ENCODE measurements at places on chromosomes 1 and 21.

GRCh38 chr1:203794764-203795440 is 521 bp upstream of the ZBED6 start:
- no peak for DNase-seq

GRCh38 chr1:63033211-63033610 is 249.3 kb downstream of the ATG4C start:
- DNase-seq, result no peak

GRCh38 chr1:246131095-246131494 is 376.0 kb downstream of the SMYD3 start:
- no peak for DNase-seq

DNA sequence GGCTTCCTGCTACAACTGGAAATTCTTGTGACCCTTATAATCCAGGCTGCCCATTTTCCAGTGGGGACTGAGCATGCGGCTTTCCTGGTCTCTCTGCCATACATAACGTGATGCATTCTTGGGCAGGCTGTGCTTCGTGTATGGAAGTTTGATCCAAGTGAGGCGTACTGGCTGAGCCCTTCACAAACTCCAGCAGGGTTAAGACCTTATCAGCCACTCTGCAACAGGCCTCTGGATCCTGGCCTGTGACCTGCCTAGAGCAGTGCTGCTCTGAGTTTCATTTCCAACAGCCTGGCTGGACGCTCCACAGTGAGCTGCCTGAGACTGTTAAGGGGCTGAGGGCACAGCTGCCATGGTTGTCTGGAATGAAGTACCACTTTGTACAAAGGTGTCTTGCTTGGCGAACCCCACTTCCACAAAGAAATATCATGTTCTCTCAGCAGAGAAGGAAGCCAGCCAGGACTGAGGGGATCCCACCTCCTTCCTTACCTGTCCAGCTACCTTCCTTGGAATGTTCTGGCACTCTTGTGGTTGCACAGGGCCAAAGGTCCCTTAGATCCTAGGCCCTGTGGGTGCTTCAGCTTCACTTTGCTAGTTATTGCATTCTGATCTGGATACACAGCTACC is 28.5 kb upstream of the XPR1 start:
- DNase-seq, result no peak

GRCh38 chr1:93629101-93630059 is 52.3 kb downstream of the BCAR3 start:
- peak; percentile 81 for DNase-seq

GRCh38 chr21:37463083-37463801 is 96.7 kb downstream of the DYRK1A start:
- DNase-seq, result peak; percentile 59

DNA sequence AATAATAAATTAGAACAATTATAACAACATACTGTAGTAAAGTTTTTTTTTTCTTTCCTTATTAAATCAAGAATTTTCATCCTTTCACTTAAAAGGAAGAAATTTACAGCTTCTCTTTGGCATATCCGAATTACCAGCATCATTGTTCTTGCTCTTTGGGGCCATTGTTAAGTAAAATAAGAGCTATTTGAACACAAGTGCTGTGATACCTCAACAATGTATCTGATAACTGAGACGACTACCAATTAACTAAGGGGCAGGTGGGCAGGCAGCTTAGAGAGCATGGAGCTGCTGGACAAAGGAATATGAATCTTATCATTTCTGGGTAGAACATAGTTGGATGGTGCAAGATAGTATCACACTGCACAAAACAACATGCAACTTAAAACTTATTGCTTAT is 719.9 kb upstream of the TMPRSS15 start:
- DNase-seq, result no peak

DNA sequence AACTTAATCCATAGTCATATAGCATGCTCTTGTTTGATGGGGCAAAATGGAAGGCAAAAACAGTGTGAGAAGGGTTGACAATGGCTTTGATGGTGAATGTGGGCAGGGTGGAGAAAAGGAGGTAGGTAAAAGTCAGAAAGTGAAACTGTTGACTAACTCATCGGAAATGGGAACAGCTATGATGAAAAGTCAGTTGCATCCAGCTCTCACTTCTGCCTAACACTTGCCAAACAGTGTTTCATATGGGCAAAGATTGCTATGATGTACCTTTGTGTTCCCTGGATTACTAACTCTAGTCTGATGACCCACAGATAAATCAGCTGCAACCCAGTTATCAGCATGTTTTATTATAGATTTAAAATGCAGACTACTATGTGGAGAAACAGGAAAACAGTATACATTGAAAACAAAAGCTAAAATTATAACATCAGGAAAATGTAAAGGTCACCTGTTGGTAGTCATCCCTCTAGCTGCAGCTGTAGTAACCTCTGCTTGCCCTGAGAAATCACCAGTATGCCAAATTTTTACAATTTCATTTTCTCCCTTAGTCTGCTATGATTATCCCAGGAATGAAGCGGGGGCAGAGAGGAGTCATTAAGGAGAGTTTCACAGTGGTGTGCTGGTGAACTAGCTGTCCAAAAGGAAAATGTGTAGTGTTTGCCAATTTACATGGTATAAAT is 11.7 kb downstream of the TNFSF18 start:
- no peak for DNase-seq

DNA sequence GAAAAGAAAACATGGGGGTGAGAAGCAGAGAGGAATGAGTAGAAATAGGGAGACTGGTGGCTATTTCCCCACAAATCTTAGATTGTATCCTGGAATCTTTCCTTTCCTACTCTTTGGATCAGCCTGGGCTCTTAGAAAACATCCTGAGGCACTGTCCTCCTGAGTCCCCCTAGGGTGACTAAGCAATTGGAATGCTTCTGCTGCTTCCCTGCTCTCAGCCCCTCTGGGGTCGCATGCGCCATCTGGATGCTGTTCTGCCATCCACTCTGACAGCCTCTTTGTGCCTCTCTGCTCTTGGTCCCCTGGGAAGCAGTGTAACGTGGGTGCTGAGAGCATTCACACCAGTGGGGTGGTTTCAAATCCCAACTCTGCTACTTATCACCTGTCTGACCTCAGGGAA is 443.0 kb downstream of the SIPA1L2 start:
- no peak for DNase-seq

GRCh38 chr1:230065571-230065970 is 1.5 kb upstream of the GALNT2 start:
- no peak for DNase-seq

GRCh38 chr21:36247316-36248010 is 72.5 kb upstream of the MORC3 start:
- DNase-seq, result no peak

- DNase-seq, result no peak
Observed at GRCh38 chr1:14482784-14483450, 115.6 kb upstream of the KAZN start.

DNA sequence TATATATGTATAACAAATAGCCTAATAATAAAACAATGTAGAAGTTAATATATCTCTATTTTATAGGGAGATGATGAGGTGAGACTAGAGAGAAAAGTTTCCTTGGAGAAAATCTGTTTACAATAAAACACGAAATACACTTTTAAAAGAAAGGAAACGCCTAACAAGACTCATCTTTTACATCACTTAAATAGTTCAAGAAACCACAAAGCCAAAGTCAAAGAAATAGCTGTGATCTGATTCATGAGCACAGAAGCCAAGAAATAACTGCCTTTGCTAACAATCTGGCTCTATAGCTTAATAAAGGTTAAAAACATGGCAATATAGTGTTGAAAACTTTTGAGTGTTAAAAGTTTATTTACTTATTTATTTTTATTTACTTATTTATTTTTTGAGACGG is 61.5 kb downstream of the TOR3A start:
- DNase-seq, result peak; percentile 97

DNA sequence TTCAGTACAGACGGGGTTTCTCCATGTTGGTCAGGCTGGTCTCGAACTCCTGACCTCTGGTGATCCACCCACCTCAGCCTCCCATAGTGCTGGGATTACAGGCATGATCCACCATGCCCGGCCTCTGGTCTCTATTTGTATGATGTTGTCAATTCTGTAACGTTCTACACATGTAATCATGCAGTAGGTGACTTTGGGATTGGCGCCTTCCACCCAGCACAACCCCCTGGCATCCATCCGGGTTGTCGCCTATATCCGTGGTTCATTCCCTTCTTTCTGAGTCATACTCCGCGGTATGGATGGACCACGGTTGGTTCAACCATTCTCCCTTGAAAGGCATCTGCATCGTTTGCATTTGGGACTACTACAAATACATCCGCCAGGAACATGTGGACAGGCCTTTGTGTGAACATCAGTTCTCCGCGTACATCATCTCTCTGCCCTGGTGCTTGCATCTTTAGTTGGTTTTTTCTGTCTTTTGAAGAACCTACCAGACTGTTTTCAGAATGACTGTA is 72.1 kb downstream of the PDE9A start:
- no peak for DNase-seq

- DNase-seq, result no peak
Observed at GRCh38 chr1:235004276-235004675, 124.4 kb downstream of the TOMM20 start.

- DNase-seq, result no peak
Observed at GRCh38 chr1:15405106-15405850, 4.4 kb upstream of the EFHD2 start.

GRCh38 chr1:242241936-242242335 is 243.0 kb upstream of the MAP1LC3C start:
- no peak for DNase-seq

- DNase-seq, result no peak
Observed at GRCh38 chr1:164562947-164563520, 4.0 kb downstream of the PBX1 start.

- no peak for DNase-seq
Observed at GRCh38 chr1:153880962-153881361, 41.8 kb downstream of the GATAD2B start.

GRCh38 chr1:28298438-28298837 is 30.4 kb upstream of the MED18 start:
- no peak for DNase-seq

GRCh38 chr1:112040891-112041740 is 51.6 kb upstream of the KCND3 start:
- no peak for DNase-seq

DNA sequence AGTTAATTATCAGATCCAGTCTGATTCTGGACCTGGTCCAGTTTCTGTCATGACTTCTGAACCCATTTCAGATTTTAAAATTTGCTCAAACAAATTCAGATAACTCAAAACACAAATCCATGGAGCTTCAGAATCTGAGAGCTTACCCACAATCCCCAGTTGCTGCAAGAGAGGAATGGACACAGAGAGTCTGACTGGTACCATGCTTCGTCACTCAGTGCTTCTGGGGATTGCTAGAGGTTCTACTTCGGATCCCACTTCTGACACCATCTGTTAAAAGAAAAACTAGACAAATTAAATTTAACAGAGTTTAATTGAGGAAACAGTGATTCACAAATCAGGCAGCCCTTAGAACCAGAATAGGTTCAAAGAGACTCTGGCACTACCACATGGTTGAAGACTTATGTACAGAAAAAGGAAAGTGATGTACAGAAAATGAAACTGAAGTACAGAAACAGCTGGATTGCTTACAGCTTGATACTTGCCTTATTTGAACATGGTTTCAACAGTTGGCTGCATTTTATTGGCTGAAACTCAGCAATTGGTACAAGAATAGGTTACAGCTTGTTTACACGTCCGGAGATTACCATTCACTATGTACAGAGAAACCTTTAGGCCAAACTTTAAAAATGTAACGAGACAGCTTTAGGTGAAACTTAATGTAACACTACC is 60.7 kb upstream of the TEKT2 start:
- no peak for DNase-seq

DNA sequence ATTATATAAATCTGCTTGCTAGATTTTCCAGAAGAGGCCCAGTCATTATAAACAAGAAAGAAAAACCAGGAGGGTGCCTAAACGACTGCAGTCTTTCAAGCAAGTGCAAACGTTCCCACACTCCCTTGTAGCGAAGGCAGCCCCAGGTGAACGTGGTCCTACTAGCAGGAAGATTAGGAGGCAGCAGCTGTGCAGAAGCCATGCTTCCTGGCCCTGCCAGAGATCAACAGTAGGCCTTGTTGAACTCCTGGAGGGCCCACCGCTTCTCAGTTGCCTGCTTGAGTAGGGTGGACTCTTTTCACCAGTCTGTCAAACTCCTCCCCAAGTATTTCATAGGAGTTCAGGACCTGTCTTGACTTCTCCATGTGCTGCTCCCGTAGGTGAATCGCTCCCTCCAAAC is 163.0 kb upstream of the GORAB start:
- no peak for DNase-seq

GRCh38 chr1:176903474-176903873 is 261.0 kb downstream of the ASTN1 start:
- no peak for DNase-seq

DNA sequence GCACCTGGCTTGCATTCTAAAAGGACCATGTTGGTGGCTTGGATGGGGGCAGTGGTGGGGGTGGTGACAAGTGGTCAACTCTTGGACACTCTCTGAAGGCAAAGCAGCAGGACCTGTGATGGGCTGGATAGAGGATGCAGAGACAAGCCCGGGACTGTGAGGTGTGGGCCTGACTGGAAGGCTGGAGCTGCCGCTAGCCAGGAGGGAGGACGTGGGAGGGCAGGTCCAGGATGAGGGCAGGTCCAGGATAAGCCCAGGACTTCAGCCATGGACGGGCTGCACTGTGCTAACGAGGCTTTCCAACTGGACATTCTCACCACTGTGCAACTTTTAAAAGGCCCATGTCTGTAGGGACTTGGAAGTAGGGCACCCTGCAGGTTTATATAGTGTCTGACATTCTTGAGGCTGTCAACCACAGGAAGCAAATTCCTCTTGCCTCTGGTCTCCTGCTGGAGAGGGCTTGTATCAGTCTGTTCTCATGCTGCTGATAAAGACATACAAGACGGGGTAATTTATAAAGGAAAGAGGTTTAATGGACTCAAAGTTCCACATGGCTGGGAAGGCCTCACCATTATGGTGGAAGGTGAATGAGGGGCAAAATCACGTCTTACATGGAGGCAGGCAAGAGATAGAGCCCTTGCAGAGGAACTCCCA is 8.3 kb upstream of the C1orf167 start:
- DNase-seq, result no peak

- no peak for DNase-seq
Observed at GRCh38 chr1:111895469-111895868, 94.0 kb downstream of the KCND3 start.

- no peak for DNase-seq
Observed at GRCh38 chr1:160778976-160779375, 17.0 kb upstream of the LY9 start.

DNA sequence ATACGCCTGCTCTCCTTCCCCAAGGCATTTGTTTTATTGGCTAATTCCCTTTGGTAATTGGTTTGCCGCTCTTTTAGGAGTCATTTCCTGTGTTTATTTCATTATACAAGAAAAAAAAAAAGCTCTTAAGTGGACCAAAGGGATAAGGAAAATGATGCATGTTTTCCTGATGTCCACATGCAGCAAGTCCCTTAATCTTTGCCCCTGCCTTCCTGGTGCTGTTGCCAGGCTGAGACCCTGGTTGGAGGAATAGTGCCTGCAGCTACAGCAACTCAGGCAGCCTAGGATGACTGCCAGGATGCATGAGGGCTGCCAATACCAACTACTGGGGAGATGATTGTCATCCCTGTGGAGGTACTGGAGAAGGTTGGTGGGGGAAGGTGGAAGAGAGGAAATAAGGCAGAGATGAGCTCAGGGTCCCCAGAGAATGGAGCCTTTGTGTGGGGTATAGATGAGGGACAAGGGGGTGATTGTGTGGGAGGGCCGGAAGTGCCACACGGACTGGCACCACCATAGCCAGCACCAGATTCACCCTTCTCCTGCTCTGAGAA is 6.1 kb upstream of the GATAD2B start:
- no peak for DNase-seq
